ENCODE measurements at places on chromosomes 1 and 21.

DNA sequence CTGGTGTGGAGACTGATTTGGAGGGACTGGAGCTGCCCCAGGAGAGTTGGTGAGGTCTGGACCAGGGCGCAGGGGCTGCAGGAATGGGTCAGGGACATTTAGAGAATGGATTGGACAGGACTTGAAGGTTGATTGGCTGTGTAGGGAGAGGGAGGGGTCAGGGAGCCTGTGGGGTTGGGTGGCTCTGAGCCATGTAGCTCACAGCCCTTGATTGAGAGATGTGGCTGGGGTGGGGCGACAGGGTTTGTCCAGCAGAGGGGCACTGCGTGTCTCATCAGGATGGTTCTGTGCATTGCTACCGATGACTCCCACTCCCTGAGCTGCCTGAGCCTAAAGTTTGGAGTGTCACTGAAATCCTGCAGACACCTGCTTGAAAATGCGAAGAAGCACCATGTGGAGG is 12.1 kb downstream of the AZIN2 start:
- no peak for DNase-seq

DNA sequence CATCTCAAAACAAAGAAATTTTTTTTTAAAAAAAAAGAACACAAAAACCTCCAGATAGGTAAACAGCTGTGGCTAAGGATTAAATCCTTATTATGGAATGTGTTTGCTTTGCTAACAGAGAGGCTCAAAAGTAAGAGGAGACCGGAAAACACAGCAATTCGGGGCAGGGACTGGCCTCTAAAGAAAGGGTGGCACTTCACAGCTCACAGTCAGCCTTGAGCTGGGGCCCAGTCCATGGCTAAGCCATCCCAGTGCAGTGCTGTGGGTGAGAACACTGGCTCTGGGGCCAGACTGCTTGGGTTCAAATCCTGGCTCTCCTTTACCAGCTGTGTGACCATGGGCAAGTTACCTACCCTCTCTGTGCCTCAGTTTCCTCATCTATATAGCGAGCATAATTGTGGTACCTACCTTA is 28.2 kb downstream of the KIF17 start:
- DNase-seq = no peak

DNA sequence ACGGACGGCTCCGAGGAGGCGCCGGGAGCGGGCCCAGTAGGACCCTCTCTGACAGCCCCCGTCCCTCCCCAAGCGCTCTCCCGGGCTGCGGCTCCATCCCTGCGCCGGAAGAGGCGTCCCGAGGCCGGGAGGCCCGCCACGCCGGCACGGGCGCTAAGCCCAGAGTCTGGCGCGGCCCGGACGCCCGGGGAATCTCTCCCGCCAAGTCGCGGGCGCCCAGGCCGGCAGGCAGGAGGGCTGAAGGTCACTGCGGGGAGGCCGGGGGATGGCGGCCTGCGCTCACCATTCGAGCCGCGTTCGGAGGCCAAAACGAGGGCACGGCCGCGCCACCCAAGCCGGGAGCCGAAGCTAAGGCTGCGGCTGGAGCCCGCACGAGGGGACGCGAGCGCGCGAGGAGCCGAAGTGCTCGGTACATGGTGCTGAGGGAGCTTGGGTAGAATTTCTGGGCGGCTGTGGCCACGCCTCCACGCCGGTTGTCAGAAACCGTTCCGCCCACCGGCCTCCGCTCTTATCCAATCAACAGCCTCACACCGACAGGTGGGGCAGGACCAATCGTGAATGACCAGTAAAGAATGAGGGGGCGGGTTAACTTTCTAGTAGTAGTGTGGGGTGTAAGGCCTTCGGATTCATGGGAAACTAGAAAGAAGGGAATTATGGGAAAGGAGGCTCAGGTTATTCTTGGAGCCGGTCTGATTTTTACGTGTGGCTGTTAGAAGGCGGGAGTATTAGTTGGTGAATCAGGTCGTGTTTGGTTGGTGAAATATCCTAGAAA is at the start of gene FH:
TSS of gene FH (minus strand) at position 448 of the 772 bp plus-strand sequence. CDS start at position 415, 33 bp downstream.
- DNase-seq = peak; percentile 93

DNA sequence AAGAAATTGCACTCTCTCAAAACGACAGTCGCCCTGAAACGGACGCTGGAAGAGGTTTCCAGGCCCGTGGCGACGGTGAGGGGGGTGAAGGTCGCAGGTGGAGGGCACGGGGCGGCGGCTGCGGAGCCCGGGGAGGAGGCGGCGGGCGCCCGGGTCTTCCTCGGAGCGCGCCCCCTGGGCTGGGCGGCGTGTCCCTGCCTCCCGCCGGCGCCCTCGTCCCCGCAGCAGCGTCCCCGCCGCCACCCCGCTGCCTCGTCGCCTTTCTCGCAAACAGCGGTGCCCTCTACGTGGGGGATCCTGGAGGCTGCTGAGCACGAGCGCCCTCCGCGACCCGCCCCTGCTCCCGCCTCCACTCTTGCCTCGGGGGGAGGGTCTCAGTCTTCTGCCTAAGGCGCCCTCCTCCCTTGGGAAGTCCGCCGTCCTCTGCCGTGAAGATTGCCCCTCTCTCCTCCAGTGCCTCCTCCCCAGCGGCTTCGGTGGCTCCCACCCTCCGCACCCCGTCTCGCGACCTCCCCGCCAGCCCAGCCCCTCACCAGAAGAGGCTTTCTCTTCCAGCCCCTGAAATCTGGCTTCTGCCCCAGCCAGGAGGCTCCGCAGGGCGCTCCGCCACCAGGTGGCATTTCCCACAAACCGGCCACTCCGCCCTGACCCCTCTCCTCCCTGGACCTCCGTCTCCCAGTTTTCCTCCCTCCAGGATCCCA is 227.4 kb downstream of the SDCCAG8 start:
- DNase-seq = no peak
